ENCODE measurements at places on chromosomes 3 and 15. TPM values are rescaled to one million over a fixed set of nuclear protein-coding genes. Genes with fewer than 3 reads are reported as not detected.

TIGIT gene
- total RNA-seq: 0.73 TPM

IGSF10 gene
- total RNA-seq: 0.89 TPM

POMGNT2 gene
- 5.1 TPM for total RNA-seq

TIMMDC1 gene
- total RNA-seq: 91.4 TPM

DNAH12 gene
- 0.17 TPM for total RNA-seq

LOXL1 gene
- 2.0 TPM for total RNA-seq

TRH gene
- not detected for total RNA-seq

CEP19 gene
- 0.43 TPM for total RNA-seq

FAM3D gene
- total RNA-seq: 510 TPM

CCDC80 gene
- 9.4 TPM for total RNA-seq

LSMEM2 gene
- total RNA-seq: not detected

ECE2 gene
- total RNA-seq: 0.24 TPM

WNT5A gene
- total RNA-seq: 3.2 TPM

QARS1 gene
- 339 TPM for total RNA-seq

PLSCR5 gene
- total RNA-seq: not detected

LRRC15 gene
- 0.59 TPM for total RNA-seq

CNTN3 gene
- 7.6 TPM for total RNA-seq

TTC23 gene
- 18.6 TPM for total RNA-seq

ZNF660 gene
- 1.5 TPM for total RNA-seq

CP gene
- total RNA-seq: 6.1 TPM

DPH6 gene
- 19.4 TPM for total RNA-seq

KLHL40 gene
- not detected for total RNA-seq

C3orf20 gene
- total RNA-seq: 0.21 TPM

BBS4 gene
- total RNA-seq: 8.3 TPM

TBL1XR1 gene
- total RNA-seq: 186 TPM

ABI3BP gene
- total RNA-seq: 12.9 TPM

GUCA1C gene
- total RNA-seq: not detected

SPPL2A gene
- total RNA-seq: 348 TPM

GREM1 gene
- total RNA-seq: 46.0 TPM
